Stomach (tissue), 19 donors: ENCODE measurements at places on chromosomes 7 and 10.
A peak's percentile ranks its signal among the peaks of the same experiment; 100 is the strongest.

DNA sequence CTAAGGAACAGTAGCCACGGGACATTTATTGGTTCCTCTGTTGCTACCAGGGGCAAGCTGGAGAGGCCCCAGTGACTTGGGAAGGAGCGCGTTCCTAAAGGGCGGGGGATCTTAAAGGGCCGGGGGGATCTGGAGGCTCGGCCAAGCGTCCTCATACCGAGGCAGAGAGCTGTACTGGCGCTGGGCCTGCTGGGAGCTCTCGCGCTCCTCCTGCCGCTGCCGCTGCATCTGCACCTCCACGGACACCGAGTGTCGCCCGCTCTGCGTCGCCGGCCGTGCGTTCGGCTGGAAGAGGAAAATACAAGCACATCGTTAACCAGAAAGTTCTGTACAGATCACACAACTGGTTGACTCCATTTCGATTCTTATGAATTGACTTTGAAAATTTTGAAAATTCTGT lies 695.6 kb downstream of the PARD3 start:
- DNase-seq: no peak

DNA sequence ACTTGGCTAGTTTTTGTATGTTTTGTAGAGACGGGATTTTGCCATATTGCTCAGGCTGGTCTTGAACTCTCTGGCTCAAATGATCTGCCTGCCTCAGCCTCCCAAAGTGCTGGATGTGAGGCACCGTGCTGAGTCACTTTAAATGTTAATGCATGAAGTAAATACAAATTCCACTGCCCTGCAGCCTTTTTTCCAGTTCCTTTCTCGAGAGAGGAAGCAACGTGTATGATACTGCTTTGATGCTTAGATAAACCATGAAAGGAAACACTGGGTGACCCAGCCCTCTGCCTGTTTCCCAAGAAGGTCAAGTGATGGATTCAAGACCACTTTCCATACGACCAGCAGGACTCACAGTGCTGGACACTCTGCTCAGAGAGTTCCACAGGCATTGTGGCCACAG lies 11.3 kb upstream of the MRPS24 start:
- DNase-seq: no peak

DNA sequence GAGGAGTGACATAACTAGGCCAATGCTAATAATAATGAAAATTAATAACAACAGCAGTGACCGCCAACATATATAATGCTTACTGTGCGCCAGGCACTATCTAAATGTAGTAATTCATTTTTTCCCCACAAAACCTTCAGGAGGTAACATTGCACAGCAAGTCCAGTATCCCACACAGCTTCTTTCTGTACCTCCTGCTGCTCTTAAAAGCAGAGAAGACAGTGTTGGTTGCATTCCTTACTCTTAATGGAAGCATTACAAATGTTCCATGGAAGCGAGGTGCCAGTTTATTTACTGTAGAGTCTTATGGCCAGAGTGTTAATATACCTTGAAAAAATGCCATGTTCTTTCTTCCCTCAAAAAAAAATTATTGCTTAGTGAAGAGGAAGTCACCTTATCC lies 168.2 kb downstream of the LRRC4 start:
- DNase-seq: no peak

- DNase-seq: no peak
Observed at GRCh38 chr7:20218279-20218678, 1.1 kb upstream of the MACC1 start.

GRCh38 chr10:121516093-121516865 lies 82.0 kb downstream of the FGFR2 start:
- DNase-seq: no peak

DNA sequence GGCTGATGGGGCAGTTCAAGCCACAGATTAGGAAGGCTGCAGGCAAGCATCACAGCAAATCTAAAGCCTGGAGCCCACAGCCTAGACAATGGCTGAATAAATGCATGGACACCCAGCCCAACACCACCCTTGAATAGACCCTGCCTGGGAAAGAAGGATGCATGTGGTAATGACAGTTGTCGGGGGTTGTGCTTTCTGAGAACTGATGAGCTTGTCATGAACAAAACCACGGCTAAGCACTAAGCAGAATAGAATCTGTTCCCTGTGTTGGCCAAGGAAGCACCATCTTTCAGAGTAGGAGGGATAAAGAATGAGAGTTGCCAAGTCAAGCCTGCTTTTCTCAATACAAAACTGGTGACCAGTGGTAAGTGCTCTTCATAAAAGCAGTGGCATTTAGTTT lies 66.1 kb upstream of the JCAD start:
- no peak for DNase-seq

DNA sequence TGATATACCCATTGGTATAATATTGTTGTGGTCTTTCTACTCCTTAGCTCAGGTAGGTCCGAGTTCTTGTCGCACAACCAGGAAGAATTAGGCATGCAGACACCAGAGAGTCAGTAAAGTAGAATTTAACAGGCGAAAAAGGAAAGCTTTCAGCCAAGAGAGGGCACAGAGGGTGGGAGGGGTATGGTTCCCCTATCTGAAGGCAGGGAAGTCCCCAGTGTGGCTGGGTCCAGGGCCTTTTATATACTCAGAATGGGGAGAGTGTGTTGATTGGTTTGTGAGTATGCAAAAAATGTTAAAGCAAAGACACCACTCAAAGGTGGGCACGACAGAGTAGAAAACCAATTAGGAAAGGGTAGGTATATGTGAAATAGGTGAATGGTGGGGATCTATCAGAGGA lies 53.9 kb downstream of the IMMP2L start:
- no peak for DNase-seq

- no peak for DNase-seq
Observed at GRCh38 chr7:158011941-158012340, 575.7 kb downstream of the PTPRN2 start.

DNA sequence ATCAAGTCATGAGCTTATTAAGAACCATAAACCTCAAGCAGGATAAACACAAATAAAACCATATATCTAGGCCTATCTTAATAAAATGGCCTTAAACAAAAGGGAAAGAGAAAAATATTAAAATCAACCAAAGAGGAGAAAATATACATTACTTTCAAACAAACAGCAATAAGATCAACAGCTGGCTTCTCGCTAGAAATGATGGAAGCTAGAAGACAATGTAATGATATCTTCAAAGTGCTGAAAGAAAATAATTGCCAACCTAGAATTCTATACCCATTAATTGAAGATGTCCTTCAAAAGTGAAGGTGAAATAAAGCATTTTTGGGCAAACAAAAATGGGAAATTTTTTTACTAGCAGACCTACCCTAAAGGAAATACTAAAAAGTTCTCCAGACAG lies 142.9 kb upstream of the PODXL start:
- DNase-seq: no peak

- DNase-seq: no peak
Observed at GRCh38 chr10:12877150-12877549, 124.4 kb downstream of the CCDC3 start.

GRCh38 chr10:118800920-118801319 lies 46.1 kb upstream of the CACUL1 start:
- DNase-seq: peak; percentile 59

GRCh38 chr7:66869660-66870450 lies 51.2 kb upstream of the TMEM248 start:
- DNase-seq: no peak

DNA sequence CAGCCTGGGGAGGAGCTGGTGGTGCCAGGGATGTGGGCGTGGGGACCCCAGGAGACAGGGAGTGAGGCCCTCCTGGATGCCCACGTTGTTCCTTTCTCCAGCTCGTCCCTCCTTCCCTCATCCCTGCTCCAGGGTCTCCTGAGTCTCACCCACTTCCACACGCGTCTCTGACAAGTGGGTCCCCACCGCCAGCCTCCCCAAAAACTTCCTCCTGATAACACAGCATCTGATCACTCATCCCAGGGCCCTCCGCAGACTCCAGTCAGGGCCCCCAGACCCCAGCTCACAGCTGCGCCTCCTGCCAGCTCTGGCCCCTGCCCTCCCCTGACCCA lies 60.6 kb upstream of the INPP5A start:
- DNase-seq: no peak

- DNase-seq: peak; percentile 37
Observed at GRCh38 chr10:58856508-58857240, 319.8 kb upstream of the PHYHIPL start.

- DNase-seq: no peak
Observed at GRCh38 chr7:128352636-128353035, 8.9 kb downstream of the PRRT4 start.

- no peak for DNase-seq
Observed at GRCh38 chr7:50795831-50796230, 13.1 kb upstream of the GRB10 start.

DNA sequence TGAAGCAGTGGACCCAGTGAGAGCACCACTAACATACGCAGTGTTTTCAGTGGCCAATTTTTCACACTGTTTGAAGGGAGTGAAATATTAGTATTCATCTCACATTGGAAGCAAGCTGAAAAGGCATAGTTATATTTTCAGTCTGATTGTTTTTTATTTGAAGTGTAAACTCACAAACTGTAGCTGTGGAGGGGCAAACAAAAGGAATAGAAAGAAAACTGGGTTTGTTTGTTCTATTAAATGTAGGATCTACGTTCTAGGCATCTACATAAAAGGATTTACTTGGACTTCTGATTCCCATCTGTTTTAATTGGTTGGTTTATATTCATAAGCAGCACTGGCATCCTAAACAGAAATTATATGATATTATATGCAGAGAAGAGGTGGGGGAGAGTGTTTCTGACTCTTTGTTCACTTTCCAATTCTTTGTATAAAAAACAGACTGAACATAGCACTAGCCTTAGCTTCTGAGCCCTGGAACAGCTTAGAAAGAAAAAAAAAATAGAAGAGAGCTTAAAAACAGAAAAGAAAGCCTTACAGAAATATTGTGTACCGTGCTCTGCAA lies 447.8 kb upstream of the KCND2 start:
- no peak for DNase-seq

DNA sequence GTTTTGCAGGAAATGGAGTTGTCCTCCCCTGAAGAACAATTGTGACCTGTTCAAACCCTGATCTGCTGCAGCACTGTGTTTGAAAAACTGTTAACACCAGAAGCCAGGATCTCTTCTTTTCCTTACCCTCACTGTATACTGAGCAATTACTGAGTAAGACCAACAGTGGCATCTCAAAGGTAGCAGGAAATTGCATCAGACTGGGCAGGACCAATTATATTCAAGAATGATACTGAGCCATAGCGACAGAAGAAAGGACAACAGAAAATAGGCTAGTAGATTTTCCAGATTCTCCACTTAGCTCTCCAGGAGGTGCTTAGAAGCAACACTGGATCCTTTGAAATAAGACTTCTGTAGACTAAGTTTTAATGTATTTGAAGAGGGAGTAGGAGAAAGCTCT lies 57.4 kb upstream of the INHBA start:
- DNase-seq: no peak

DNA sequence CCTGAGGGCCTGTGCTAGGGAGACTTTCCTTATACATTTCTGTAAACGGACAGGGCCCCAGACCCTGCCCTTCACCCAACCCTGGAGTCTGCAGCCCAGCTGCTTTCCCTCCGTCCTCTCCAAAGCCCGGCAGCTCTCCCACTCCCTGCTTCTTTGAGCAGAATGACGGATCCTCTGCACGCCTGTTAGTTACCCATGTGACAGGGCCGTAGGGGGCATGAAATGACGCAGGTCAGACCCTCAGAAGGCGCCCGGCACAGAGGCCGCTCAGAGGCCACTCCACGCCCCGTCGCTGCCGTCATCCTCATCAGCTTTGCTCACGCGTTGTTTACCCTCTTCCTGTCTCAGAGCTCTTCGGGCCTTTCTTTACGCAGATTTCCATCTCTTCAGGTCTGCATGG lies 60.2 kb upstream of the MKRN1 start:
- no peak for DNase-seq

GRCh38 chr7:94512735-94513564 lies 3.3 kb downstream of the CASD1 start:
- DNase-seq: no peak

- no peak for DNase-seq
Observed at GRCh38 chr10:4057725-4058513, 272.9 kb upstream of the KLF6 start.

DNA sequence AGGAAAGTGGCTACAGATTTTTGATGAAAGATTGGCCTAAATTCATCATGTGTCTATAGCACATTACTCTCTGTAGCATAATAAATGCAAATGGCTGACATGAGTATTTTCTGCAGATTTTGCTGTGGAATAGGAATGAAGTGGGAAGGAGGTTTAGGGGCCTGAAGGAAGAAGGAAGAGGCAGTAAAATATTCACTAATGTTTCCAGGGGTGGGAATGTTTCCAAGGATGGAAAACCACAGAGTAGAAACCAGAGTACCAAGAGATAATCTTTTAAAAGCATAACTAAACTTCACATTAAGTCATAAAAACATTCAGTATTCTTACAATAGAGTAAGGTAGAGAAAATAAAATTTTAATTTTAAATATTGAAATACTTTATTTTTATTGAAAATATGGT lies 267.8 kb downstream of the BICC1 start:
- DNase-seq: no peak

GRCh38 chr10:68463365-68464093 lies 8.2 kb downstream of the DNA2 start:
- DNase-seq: no peak

DNA sequence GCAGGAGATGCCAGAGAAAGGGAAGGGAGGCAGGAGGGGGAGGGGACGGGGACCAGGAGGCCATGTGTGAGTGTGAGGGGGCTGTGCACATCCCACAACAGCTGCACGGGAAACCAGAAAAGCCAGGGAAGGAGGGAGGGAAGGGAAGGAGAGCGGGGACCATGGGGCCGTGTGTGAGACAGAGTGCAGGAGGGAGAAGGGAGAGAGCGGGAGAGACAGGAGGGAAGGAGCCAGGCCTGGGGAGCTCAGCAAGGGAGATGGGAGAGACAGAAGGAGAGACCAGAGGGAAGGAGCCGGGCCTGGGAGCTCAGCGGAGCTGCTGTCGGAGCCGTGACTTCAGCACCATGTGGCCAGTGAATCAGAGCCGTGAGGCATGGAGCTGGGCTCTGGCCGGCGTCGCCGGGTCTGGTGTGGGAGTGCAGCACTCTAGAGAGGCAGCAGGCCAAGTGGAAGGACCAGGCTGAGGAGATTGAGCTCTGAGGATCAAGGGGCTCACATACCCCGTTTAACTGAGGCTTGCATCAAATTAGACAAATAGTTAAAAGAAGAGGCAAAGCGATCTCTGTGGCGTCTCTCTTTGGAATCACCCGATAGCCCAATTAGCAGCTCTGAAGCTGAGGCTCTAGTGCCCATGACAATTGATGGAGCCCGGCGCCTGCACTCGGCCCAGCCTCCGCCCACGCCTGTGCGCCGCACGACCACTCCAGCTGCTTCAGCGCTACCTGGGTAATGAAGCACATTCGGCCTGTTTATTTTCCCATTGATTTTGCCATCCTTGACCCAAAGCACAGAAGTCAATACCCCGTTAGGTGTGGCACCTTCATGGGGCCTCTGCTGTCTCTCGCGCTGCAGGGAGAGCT lies 150.4 kb downstream of the MAD1L1 start:
- no peak for DNase-seq
